ENCODE measurements at places on chromosomes 1 and 21.

DNA sequence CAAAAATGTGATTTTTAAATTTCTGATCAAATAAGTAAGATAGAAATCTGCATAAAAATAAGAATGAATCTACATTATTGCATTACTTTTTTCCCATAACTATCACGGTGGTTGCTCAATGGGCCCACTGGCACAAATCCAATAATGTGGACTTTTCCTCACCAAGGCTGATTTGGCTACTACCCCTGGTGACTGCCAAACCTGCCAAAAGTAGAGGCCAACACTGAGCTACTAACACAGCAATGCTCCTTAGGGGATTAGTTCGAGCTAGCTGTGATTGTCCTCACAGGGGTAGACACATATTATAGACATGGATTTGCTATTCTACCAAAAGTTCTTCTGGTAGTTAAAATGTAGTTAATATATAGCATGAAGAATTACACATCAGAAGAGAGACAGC is 107.7 kb upstream of the ZNHIT6 start:
- no peak for DNase-seq

GRCh38 chr1:29260531-29260930 is 24.2 kb downstream of the PTPRU start:
- no peak for DNase-seq

- no peak for DNase-seq
These were observed 5.1 kb upstream of the ARNT start for GRCh38 chr1:150881331-150882070.

DNA sequence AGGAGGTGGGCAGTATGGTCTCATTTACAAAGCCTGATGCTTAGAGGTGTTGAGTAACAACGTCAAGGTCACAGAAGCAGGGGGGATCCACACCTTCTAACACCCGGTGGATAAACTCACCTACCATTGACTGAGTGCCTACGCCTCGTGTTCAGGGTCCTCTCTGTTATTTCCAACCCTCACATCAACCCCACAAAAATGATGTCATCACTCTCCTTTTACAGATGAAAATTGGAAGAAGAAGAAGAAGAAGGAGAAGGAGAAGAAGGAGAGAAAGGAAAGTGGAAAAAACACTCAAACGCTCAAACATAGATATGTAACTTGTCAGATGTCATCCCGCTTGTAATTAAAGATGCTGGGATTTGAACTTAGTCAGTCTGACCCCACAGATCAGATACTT is 653 bp upstream of the KCNN3 start:
- DNase-seq, result no peak

DNA sequence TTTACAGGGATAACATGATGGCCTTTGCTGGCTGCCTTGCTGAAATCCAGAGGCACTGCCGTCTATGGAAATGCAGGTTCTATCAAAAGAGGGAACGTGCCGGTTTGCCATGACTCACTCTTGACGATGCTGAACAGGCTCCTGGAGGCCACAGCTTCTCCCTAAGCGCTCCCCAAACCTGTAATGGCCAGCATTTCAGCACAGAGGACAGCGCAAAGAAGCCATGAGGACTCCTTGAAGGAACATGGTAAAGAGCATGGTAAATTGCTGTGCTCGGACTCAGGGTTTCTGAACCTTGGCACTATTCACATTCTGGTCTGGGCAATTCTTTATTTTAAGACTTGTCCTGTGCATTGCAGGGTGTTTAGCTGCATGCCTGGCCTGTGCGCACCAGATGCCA is 217.5 kb downstream of the CAMTA1 start:
- DNase-seq, result no peak

DNA sequence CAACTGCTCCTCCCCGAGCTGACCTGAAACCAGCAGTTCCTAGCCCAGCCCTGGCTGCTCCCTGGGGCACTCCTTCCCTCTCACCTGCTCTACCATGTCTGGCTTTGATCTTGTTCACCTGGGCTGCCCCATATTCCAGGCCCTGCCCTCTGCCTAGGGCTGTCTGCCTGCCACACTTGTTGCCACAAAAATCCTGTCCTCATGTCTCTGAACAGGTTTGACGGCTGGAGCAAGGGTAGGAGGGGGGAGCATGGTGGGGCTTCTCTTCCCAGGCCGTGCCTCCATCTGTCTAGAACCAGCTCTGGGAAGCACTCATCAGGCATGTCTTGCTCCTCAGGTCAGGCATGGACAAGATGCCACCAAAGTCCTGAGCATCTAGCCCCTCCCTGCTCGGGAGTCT is 44.3 kb upstream of the WNT2B start:
- DNase-seq, result no peak

- no peak for DNase-seq
These were observed 568.4 kb downstream of the PLA2G4A start for GRCh38 chr1:187396929-187397796.

- no peak for DNase-seq
These were observed 268.6 kb downstream of the PTBP2 start for GRCh38 chr1:96990136-96990535.

DNA sequence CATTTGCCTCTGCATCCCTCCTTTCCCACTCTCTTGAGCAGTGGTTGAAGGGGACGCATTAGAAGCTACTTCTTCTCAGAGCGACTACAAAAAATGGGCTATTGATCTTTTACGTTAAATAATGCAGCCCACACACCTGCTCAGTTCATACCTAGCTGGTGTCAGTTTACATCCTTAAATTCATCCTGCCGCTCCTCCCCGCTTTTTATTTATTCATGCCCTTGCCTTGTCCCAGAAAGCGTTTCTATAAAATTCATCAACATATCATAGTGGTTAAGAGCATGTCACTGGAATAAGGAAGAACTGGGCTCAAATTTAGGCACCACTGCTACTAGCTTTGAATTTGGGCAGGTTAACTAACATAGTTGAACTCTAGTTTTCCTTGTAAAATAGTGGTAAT is 66.0 kb upstream of the TINAGL1 start:
- no peak for DNase-seq

GRCh38 chr1:202572867-202573266 is 137.4 kb downstream of the SYT2 start:
- DNase-seq, result peak; percentile 18

- DNase-seq, result no peak
These were observed 143.2 kb downstream of the PTPRU start for GRCh38 chr1:29379443-29380073.
